ENCODE measurements at places on chromosomes 12 and 14.

- no peak for DNase-seq
Measured at GRCh38 chr12:11734580-11735180, 85.2 kb downstream of the ETV6 start.

GRCh38 chr12:109877504-109878246, 2.7 kb downstream of the GLTP start:
- DNase-seq, result no peak

DNA sequence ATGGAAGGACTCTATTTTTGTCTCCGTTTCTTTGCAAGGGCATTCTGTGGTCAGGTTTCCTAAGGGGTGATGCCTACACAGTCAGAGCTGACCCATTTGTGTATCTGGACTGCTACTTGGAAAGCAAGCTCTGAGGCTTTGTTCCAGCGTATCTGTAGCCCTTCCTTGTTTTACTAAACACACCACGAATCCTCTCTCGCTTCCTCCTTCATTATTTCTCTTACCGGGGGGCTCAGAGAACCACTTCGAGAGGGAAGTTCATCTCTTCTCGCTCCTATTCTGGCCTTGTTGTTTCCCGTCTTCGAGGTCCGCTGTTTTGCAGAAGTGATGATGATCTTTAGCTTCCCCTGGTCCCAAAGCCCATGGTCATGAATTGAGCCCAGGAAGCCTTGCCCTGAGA, 164.7 kb downstream of the SSPN start:
- no peak for DNase-seq

- peak; percentile 15 for DNase-seq
Measured at GRCh38 chr14:99273766-99274345, 1.9 kb upstream of the BCL11B start.

DNA sequence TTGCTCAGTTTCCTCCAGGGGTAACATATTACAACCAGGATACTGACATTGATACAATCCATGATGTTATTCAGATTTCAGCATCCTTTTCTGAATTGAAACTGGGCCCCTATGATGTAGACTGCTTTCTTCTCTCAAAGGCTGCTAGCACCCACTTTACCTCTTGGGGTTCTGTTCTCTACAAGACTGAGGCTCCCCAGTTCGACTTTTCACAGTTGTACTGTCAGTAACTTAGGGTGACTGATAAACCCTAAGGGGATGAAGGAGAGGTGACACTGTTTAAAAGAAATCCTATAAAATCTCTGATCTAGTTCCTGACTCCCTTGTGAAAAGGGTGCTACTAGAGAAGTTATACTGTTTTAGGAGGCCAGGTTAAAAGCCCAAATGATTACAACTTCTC, 818 bp downstream of the VPS33A start:
- no peak for DNase-seq

DNA sequence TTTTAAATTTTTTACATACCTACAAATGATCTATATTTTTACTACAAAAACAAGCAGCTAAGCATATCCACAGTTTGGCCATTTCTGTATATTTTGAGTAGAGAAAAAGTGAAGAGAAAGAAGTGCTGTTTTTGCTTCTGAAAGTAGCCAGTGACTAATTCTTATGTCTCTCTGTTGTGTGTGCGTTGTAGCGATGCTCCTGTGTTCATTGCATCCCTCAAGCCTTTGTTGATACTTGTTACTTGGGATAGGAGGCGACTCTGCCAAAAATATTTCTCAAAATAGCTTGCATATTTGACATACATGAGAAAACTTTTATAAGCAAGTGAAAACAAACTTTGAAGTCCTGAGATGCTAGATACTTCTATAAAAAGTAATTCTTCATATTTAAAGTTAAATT, 714.1 kb downstream of the FSCB start:
- no peak for DNase-seq

DNA sequence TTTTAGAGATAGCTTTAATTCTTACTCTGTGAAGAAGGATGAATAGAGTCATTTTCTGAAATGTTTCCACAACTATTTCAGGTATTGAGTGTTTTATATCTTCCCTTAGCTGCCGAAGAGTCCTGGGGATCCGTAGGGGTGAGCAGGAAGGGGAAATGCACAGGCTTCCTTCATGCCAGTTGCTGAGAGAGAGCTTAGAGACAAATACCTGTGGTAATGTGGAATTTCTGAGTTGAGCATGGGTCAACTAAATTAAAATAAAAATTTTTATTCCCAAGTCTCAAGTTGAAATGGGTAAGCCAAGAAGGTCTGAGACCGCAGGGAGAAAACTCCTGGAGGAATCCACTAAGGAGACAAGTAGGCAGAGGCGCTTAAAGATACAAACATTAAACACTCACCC, 185.7 kb downstream of the DAD1 start:
- no peak for DNase-seq

DNA sequence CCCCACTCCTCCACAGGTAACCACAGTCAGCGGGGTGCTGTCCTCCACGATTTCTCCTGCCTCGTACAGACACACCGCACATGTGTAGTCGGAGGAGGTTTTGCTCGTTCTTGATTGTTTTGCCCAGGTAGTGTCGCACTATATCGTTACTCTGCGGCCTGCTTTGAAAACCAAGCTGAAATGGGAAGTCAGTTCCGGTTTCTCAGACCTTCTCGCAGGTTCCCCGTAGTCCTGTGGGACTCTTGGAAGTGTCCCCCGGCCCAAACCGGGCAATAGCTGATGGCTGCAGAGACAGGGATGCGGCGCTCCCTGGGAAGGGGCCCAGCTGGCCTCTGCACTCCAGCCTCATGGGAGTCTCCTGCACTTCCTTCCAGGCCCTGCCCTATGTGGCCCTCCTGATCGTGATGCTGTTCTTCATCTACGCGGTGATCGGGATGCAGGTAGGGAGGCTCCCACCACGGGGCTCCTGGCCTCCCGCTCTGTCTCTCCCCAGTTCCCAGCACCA, 141.3 kb upstream of the FKBP4 start:
- DNase-seq, result no peak

DNA sequence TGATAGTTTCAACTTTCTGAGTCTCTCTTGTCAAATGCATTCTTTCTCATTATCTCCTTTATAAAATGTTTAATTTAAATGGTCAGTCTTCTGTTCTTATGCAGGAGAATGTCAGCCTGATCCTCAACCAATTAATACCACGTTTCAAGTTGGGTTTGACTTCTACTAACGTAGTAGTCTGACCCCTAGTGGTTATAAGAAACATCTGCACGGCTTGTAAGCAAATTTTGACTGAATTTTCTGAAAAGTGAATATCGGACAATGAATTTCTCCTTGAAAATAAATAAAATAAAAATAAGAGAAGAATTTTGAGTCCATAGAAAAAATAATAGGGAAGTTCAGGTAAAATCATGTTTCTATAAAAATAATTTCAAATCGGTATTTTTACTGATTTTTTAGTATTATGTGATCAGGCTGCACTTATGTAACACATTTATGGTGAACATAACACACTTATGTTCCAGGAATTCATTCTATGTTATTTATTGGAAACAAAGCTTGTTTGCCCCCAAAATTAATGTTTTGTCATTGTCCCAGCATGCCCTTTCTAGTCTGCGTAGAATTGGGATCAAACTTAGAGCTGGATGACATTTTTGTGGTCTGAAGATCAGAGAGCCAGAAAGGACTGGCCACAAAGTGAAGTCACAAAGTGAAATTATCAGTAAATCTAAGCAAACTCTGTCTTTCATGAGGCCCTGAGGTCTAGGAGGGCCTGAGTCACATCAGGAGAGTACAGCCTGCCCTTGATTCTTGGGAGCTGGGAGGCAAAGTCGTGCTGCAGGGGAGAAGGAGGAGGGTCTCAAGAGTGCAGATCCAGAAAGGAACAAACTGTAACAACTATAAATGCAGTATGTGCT, 101.2 kb upstream of the STXBP6 start:
- DNase-seq, result peak; percentile 26

DNA sequence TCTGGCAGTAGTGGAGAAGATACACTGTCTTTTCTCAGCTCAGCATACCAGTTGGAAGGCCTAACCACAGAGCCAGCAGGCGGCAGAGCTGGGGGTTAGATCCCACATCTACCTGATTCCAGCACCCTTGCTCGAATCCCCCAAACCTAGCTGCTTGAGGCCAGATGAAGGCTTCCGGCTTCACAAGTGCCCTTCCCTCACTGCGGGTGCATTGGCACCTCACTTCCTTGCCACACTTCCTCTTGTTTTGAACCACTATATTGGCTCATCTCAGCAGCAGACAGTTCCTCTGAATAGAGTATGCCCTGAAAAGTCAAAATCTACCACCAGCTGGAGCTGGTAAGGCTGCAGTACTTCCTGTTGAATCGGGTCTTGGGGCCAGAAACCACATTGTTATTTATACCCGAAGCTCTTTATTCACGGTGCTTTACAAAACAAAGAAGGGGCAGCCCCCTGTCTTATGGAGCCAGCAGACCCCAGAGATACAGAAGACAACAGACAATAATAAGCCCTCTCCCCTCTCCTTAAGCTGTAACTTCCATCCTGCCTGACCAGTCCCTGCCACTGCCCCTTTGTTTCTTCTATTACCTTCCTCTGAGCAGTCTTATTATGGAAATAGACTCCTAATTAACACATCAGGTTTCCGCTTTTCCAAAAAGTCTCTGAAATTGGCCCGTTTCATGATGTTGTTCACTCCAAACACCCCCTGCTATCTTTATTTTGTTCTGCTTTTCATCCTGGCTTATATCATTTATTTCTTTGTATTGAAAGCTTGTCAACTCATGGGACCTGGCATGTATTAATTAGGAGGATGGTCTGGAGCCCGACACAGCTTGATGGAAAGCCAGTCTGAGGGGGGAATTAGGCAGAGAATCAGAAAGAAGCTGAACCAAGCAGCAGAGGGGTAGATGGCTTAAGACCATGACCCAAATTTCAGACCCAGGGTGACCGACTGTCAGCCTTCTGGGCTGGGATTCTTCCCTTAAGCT, 233.5 kb downstream of the EFCAB11 start:
- peak; percentile 53 for DNase-seq

GRCh38 chr12:131085125-131085815, 131.6 kb downstream of the ADGRD1 start:
- DNase-seq, result no peak

DNA sequence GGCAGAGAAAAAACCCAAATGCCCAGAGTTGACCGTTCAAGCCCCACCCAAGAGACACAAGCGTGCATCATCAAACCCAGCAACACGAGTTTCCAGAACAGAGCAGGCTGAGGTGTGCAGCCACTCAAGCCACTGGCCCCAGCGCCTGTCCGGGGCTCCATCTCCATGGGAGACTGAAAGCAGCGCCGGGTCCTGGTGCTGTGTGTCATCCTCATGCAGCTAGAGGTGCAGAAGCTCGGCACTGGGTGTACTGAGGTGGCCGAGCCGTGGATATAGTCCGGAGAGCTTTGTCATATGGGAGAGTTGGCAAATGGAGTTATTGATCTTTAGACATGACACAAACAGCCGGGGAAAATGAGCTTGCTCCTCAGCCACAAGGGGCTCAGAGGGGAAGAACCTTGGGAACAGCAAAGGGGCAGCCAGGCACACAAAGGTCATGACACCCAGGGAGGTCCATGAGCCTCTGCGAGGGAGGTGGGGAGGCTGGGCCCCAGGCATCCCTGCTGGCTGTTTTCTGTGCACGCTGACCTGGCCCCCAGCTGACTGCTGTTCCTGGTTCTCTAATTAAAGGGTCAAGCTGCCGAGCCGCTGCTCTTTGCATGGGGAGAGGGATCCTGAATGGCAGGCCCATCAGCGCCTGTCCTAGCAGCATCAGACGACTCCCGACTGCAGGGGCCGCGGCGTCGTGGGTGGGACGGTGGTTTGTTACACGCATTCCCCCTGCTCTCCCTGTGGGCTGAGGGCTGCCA, 145.4 kb upstream of the SFSWAP start:
- peak; percentile 80 for DNase-seq

DNA sequence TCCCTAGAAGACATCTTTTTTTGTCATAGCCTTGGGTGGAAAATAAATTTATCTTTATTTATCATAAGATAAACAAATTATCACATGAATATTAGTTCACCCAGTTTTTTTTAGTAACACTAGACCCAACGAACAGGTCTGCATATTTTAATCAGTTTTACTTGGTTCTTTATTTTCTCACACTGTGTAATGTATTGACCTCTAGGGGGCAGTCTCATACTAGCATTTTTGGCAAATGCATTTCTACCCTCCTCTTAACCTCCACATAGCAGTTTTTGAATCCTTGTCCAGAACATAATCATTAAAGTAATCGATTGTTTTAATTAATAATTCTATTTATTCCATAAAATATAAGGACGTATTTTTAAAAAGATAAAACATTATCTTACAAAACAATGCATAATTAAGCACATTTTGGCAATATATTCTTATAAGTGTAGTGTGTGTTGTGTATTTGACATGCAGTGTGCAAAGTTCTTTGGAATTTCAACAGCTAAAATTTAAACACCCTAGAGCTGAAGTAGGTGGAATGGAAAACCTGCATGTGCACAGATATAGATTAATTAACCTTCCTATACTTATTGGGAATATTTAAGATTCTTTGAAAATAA, 31.6 kb upstream of the PTPRQ start:
- DNase-seq, result peak; percentile 62

- no peak for DNase-seq
Measured at GRCh38 chr12:68786929-68787328, 21.0 kb upstream of the MDM2 start.

- no peak for DNase-seq
Measured at GRCh38 chr14:104140463-104141331, 2.3 kb downstream of the KIF26A start.

DNA sequence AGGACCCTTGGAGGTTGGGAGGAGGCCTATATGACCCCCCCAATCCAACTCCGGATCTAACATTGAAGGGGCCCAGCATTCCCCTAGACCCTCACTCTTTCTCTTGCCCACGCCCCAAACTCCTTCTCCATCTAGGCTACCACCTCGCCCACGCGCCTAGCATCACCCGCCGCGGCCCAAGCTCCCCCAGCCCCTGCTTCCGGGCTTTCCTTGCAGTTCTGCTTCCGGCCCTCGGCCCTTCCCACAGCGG, 445 bp downstream of the CERS5 start:
- no peak for DNase-seq

- no peak for DNase-seq
Measured at GRCh38 chr12:38934078-38934584, 28.7 kb upstream of the CPNE8 start.

DNA sequence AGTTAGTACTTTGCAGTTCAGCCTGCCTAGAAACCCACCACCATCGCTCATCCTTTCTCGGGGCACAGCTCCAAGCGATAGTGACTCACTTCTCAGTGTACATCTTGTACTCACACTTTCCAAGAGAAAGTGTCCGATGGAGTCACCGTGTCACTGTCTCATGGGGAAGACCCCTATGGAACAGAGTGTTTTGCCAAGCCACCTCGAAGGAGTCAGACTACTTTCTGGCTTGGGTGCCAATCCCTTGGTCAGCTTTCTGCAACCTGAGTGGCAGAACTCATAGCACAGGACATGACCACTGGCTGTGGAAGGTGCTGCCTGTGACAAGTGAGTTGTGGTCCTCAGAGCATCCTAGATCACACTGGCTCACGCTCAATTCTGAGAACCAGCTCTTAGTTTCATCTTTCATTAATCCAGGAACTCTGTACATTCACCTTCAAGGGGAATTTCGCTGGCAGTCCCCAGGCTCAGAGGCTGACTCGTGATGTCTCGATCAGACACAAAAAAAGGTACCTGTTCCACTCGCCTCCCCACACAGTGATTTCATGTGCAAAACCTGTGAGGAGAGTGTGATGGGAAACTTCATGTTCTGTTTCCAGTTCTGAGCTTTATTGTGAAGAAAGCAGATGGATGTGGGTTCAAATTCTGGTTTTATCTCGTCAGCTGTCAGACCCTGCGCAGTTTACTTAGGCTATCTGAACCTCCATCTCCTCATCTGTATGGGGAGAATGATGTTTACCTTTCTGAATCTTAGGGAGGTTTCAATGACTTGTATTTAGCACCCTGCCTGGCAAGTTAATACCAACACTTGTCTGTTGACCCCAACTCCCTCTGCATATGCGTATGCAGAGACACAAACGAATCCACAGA, 127.3 kb upstream of the CCND2 start:
- DNase-seq, result no peak

- DNase-seq, result no peak
Measured at GRCh38 chr14:57291692-57292647, 23.2 kb downstream of the AP5M1 start.
